D721Med (cell line): ENCODE measurements at places on chromosomes 7 and 10.

- DNase-seq: no peak
Measured at GRCh38 chr10:14822879-14823755, 14.7 kb downstream of the CDNF start.

GRCh38 chr7:132760244-132760623, 184.0 kb upstream of the PLXNA4 start:
- no peak for DNase-seq

GRCh38 chr10:114616516-114616915, 41.6 kb downstream of the ABLIM1 start:
- no peak for DNase-seq

DNA sequence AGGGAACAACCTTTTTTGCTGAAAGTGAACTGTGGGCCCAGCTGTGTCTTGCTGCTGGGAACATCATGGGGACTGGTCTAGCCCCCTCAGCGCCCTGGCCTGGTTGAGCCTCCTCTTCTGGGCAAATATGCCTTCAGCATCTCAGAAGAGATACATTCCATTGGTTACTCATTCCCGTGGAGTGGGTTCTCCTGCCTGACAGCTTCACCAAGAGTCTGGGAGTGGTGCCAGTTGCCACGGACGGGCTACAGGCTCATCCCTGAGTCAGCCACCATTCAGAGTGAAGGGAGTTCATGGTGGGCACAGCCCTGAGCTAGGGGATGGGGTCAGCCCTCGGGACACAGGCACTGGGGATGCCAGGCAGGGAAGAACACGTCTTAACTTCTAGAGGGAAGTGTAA, 81.9 kb downstream of the RAMP3 start:
- no peak for DNase-seq

DNA sequence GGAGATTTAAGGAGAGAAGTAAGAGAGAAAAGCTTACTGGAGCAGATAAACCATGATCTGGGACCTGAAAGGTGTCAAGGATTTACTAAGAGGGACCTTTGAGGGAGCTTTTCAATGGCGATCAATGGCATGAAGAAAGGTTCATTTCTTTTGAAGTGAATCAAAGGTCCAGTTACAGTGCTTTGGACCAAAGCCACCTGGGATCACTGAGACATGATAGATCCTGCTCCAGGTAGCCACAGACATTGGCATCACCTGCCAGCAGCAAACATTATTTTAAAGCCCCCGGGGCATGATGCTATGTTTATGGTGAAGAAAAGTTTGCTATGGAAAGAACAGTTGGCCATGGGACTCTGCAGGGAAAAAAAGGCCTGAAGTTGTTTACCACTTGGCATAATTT, 109.4 kb downstream of the SLC25A13 start:
- no peak for DNase-seq
